ENCODE measurements at places on chromosomes 5 and 9.

GRCh38 chr5:18141222-18141621 is 507.0 kb downstream of the TAF11L14 start:
- DNase-seq = no peak

DNA sequence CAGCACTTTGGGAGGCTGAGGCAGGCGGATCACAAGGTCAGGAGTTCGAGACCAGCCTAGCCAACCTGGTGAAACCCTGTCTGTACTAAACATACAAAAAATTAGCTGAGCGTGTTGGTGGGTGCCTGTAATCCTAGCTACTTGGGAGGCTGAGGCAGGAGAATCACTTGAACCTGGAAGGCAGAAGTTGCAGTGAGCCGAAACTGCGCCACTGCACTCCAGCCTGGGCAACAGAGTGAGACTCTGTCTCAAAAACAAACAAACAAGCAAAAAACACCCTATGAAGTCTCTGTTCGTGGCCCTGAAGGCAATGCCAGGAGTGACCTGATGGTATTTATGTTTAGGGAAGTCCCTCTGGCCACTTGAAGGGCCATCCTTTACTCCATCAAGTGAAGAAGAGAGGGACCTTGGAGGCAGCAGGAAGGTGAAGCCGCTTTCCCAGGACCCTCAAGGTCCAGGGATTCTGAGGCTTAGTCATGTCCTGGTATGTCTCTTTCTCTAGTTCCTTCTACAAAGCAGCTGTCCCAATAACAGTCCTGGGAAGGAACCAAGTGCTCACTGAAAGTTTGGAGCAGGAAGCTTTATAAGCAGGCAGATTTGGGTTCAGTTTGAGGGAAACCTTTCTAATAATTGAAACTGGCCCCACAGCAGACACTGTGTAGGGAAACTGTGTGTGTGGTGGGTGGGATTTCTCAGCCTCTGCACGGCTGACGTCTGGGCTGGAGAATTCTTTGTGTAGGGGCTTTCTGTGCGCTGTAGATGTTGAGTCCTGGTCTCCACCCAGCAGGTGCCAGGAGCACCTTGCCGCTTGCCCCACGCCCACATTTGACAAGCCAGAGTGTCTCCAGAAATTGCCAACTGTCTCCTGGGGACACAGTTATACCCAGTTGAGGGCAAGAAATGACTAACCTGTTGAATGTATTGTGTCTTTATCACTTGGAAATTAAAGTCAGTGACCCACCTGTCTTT is 12.5 kb downstream of the PHF2 start:
- no peak for DNase-seq

GRCh38 chr5:54249210-54250028 is 61.0 kb downstream of the ARL15 start:
- DNase-seq = no peak

- DNase-seq = no peak
Observed at GRCh38 chr9:86614871-86615849, 260.9 kb upstream of the TUT7 start.

DNA sequence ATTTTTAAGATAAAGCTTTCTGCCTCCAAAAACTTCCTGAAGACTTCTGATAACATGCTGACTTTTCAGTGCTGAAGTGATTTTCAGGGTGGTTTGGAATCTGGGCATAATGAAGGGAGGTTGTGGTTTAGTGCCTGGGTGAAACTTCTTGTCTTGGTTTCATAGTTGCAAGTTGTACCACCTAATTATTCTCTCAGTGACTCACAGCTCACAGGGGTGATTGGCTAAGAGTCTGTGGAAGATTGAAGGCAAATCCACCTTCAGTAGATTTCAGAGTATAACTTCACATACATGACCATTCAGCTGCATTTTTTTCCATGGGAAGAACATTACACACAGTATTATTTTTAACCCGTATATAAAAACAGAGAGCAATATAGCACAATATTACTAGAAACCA is 199.9 kb downstream of the PTTG1 start:
- no peak for DNase-seq

- DNase-seq = no peak
Observed at GRCh38 chr9:87337335-87338087, 160.2 kb upstream of the DAPK1 start.

DNA sequence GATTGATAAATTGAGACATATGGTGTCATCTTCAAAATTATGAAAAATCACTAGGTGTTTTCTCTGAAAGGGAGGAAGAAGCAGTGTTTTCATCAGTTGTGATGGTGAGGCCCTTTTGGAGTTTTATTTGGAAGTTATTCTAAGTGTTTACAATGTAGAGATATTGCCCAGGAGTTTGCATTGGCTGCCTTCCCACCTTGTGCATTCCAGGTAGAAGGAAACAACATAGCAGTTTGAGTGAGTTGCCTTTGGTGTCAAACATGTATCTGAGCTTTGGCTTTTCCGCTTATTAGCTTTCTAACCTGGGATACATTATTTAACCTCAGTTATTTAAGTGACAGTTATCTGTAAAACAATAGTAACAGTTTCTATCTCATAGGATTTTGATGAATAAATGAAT is 122.5 kb downstream of the SCAMP1 start:
- DNase-seq = no peak

GRCh38 chr5:136199408-136199807 is 6.4 kb upstream of the SMIM32 start:
- no peak for DNase-seq

GRCh38 chr5:127699416-127699815 is 3.8 kb upstream of the CCDC192 start:
- DNase-seq = no peak

- DNase-seq = no peak
Observed at GRCh38 chr9:79481846-79482477, 89.8 kb upstream of the TLE4 start.

DNA sequence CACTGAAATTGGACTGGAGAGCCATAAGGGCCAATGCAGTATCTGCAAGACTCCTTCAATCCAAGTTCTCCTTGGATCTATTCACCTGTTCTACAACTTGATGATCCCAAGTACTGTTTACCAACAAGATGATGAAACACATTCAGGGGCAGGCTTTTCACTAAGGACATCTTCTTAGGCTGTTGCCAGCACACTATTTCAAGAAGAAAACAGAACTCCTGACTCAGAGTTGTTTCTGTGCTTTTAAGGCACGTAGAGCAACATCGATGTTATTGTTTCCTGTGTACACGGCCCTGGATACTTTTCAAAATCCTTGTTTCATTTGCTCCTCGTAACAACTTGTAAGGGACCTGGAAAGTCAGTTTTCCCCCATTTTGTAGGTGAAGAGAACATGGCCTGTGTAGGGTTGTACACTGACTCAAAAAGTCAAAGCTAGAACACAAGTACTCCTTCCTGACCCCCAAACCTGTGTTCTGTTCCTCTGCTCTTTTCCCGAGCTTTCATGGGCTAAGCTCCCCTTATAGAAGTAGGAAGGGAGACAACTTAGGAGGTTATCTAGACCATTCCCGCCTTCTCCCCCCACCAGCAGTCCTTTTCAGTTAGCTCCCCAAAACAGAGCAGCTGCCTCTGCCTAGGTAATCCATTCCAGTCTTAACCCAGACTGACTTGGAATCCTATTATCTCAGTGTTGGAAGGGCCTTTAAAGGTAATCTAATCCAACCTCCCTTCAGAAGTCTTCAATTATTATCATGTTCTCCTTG is 5.2 kb upstream of the MGAT1 start:
- DNase-seq = no peak

GRCh38 chr5:107997338-107997980 is 326.7 kb upstream of the EFNA5 start:
- DNase-seq = no peak

DNA sequence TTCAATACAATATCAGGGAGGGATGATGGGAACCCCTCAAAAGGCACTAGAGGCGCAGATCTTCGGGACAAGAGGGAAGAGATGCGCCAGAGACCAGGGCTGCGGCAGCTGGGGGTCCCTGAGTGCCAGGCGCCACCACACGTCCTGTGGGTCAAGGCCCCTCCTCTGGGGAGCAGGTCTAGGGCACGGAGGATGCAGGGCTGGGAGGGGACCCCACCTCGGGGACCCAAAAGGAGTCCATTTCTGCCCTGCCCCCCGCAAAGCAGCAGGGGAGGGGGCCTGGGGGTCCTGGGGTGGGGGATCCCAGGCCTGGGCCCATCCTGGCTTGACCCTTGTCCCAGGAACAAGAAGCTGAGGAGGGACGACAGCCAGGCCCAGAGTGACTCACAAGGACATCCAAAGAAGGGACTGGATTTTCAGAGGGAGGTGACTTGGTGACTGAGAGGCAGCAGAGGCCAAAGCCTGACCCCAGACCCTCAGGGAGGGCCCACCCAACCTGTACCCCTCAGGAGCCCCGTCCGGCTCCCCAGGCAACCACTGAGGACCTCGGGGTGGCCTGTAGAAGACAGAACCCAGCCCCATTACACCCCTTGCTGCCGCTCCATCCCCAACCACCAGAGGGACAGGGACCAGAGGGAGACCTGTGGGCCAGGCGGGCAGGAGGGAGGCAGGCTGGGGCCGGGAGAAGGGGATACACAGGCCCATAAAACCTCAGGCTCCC is 54.2 kb downstream of the LRSAM1 start:
- no peak for DNase-seq

- no peak for DNase-seq
Observed at GRCh38 chr9:105345626-105346025, 101.2 kb downstream of the SLC44A1 start.

DNA sequence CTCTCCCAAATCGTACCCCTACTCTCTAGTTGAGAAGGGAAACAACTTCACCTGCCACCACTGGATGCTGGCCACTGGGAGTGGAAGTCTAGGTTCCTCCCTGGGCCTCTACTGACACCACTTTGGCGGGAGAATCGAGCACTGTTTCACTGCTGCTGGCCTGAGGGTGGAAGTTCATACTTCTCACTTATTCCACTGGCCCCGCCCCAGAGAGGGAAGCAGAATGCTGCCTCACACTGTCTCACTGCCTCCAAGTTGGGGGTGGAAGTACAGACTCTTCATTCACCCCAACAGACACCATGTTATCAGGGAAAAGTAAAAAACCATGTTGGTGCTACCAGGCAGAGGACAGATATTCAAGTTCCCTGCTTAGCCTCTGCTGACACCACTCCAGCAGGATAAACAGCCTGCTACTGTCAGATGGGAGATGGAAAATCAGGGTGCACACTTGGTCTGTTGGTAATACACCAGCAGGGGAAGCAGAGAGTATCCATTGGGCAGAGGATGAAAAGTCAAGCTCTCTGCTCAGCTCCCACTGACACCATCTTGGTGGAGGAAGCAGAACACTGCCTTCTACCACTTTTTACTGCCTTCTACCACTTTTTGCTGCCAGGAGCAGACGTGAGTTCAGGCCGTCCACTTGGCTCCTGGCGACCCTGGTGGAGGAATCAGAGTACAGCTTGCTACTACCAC is 159.4 kb downstream of the SIL1 start:
- DNase-seq = no peak

GRCh38 chr9:94904806-94905205 is 178.3 kb downstream of the AOPEP start:
- DNase-seq = no peak

GRCh38 chr5:167797933-167798332 is 493.5 kb upstream of the WWC1 start:
- DNase-seq = no peak

DNA sequence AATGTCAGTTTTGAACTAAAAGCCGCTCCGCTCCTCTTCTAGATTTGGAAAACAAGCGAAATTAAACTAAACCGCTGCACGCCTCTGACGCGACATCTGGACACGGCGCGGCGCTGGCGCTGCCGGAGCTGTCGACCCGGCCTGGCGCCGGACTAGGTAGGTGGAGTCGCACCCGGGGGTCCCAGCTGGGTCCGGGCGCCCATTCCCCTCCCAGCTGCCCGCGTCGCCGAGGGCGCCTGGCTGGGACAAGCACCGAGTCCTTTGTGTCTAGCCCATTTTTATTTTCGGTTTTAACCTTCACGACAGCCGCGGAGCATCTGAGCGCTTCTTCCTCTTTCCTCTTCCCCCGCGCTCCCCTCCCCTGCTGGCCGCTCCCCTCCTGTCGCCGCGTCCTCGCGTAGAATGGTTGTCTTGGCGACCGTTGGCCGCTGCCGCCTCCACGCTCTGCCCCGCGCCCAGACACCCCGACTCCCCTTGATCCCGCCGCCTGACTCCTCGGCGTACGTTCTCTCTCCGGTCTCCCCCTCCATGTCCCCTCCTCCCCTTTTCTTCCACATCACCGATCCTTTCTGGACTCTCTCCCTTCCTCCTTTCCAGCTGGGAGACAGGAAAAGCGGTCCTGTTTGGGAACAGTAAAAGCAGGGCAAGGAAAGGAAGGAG is 545 bp downstream of the CDKN2B-AS1 start:
- peak; percentile 80 for DNase-seq

DNA sequence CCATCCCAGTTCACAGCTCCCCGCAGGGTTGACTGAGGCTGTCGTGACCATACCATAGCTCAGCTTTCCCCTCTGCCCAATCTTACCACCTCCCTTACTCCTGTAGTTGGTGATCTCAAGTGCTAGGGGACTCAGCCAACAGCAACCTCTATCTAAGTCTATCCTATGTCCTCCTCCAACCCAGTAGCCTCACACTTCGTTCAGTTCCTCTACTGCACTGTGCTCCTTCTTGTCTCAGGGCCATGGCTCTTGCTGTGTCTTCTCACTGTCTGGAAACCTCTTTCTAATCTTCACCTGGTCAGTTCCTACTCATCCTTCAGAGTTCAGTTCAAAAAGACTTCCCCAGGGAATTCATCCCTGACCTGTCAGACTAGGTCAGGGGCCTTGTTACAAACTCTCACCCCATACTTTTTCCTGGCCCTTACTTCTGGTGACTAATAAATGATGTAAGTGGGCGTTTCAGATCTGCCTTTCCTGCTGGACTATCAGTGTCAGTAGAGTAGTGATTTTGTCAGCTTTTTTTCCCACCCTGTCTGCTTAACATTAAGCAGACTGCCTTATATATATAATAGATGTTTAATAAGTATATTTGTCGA is 53.6 kb upstream of the NR3C1 start:
- DNase-seq = no peak

Measured in T-helper 2 cell (primary cell).